ENCODE measurements at places on chromosomes 7 and 10.

- no peak for DNase-seq
These were observed 207.1 kb upstream of the NFE2L3 start for GRCh38 chr7:25944777-25945515.

DNA sequence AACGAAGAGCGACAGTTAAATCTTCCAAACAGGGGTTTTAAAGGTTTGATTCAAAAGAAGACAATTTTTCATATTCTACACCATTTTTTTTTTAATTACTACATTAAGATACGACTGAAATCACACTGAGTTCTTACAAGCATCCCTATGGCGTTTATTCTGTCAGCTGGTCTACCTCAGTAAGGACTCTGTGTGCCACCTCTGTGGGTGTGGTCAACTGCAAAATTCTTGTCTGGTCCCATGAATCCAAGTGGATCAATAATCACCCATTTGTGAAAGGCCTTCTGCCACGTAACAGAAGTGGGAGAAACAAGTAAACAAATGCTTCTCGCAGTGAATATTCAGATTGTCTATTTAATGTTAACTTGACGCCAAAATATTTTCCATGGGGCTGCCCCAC lies 104.1 kb downstream of the GRB10 start:
- no peak for DNase-seq

- DNase-seq: no peak
These were observed 48.3 kb upstream of the NRBF2 start for GRCh38 chr10:63084690-63085382.

DNA sequence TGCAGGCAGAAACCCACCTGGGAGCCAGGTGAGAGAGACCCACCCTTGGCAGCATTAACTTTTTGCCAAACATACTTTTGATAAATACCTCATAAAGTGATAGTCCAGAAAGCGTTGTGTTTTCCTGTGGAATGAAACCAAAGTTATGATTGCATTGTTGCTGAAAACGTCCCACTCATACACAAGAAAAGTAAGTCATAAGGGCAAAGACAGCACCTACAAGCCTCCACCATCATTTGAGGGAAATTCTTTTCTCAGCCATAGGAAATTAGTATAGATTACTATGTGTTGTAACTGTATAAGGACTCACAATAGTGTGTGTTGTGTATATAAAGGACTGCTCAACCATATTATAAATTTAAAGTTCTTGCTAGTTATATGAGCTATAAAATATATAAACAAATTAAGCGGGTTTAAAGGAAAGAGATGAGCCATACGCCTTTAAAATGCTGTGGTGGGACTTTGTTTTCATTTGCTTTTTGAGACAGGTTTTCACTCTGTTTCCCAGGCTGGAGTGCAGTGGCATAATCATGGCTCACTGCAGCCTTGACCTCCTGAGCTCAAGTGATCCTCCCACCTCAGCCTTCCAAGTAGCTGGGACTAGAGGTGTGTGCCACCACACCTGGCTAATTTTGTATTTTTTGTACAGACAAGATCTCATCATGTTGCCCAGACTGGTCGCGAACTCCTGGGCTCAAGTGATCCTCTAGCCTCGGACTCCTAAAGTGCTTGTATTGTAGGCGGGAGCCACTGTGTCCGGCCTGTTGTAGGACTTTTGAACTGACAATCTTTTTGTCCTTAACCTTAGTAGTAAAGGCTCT lies 160.8 kb downstream of the PKD1L1 start:
- DNase-seq: no peak

DNA sequence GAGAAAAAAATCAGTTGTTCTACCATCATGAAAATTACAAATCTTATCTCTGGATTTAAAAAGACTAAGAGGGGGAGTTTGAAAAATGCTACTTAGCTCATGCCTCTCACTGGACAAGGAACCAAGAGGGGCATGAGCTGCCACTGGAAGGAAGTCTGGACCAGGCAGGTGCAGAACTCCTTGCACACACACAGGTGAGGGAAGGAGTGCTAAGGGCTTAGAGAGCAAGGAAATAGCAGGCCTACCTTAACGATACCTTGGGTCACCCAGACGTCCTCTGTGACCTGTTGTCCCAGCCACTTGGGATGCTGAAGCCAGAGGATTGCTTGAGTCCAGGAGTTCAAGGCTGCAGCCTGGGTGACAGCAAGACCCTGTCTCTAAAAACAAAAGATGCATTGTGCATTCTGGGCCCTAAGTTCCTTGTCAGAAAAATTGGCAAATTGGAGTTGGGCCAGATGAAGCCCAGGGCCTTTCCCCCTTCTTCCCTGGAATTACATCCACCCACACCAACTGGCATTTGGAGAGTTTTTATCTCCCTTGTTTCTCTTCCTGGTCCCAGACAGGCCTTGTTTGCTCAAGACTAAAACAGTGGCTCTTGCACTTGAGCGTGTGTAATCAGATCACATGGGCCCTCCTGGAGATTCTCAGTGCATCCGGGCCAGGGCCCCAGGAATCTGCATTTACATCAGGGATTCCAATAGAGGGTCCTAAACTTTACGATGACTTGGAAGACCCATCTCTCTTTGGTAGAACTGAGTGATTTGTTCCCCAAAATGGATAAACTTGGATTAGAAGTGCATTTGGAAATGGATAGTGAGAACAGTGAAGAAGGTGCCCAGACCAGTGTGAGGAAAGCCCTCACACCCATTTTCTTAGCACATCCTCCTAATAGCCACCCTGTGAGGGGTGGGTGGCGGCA lies 3.0 kb downstream of the DDIT4 start:
- DNase-seq: no peak

- DNase-seq: no peak
These were observed 229.6 kb upstream of the IGFBP3 start for GRCh38 chr7:46150721-46151120.

- DNase-seq: no peak
These were observed 1.5 kb upstream of the HTR7 start for GRCh38 chr10:90859321-90859751.

DNA sequence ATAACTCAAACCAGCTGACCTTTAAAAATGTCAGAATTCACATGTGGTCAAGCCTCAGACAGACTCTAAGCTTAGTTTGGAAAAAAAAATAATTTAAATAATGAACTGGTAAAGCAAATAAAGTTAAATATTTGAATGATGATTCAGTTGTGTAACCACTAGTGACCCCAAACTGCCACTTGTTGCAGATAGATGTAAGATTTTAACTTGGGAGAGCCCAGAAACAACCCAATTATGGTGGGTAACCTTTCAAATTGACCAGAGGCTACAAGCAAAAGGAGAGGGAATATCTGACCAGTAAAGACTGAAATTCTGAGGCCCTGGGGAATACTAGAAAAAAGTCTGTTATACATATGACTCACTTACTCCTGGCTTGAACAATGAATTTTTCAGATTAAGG lies 268.1 kb downstream of the HPSE2 start:
- no peak for DNase-seq

GRCh38 chr10:84188815-84189214 lies 5.5 kb upstream of the CDHR1 start:
- DNase-seq: no peak
